Gastroesophageal sphincter (tissue), 4 donors: ENCODE measurements at places on chromosomes 2 and 18.

DNA sequence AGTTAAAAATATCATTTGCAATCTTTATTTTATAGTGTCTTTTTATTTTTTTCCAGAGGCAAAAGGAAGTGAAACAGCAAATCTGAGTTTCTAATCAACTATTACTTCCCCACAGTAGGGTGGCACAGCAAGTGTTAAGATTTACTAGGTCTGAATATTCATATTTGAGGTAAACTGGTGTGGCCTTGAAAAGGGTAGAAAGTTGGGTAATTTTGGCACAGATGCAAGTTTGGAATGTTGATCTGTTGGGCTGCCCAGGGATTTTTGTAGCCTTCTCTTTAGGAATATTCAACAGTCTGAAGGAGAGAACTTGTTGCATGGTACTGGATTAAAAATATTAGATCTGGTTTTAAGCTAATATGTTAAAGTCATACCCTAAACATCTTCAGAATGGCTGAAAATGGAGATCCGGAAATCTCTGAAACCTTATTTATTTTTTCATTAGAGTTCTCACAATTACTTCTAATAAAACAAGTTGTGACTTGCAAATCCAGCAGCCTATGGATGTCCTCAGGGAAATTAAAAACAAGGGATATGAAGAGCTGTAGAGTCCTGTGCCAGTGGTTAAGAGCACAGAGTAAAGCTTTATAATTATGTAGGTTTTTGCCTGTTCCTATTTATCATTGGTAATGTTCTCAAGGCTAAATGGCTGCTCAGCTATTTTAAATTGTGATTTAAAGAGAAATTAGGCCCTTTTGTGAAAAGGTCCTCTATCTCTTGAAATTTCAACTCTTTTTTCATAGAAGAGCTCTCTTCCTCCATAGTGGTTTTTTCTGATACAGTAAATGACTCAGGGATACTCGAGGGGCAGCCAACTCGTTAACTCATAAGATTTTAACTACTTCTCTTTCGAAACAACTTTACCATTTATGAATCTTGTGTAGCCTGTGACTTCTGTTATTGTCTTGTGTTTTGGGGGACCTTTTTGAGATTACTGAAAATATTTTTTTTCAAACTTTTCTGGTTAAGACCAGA is 11.0 kb downstream of the TANK start:
- no peak overlapping the region for H3K4me3 ChIP-seq
- ATAC-seq, result no peak
- no peaks in the 10 kb centered on the region for H3K36me3 ChIP-seq
- peaks cover 32% of the 10 kb centered on the region for H3K4me1 ChIP-seq
- H3K27ac ChIP-seq, result no peak overlapping the region

DNA sequence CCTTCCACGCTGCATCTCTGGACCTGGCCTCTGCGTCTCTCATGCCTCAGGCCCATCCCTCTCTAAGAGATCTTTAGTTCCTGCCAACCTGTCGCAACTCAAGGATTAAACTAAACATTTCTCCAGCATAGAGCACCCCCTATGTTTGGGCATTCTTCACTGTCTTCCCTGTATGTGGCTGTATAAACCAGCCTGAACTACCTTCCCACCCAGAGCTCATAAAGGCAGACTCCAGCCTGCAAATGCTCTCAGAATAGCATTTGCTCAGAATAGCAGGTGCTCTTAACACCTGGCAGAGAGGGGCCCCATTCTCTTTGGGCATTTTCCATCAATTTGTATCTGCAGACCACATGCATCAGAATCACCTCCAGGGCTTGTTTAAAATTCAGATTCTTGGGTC is 83.4 kb downstream of the EHD3 start:
- no peak overlapping the region for H3K27ac ChIP-seq
- peaks cover 17% of the 10 kb centered on the region for H3K4me1 ChIP-seq
- ATAC-seq, result no peak
- no peak overlapping the region for H3K4me3 ChIP-seq
- no peaks in the 10 kb centered on the region for H3K27me3 ChIP-seq

DNA sequence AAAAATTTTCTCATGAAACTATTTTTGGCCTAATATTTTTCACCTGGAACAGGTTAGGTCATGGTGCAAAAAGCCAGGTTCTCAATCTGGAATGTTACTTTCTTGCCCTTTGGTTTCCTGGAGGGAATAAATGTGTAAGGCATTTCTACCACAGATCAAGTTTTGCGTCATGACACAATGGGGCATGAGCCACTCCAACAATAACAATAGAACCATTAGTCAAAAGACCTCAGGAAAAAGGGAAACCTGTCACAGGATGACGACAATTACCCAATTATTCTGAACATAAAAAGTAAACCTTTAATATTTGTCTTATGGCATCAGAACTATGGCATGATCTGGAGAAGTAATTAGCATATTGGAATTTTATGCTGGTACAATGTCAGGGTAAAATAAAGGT is 88.2 kb upstream of the HNRNPA3 start:
- H3K27ac ChIP-seq, result no peak overlapping the region
- no peaks in the 10 kb centered on the region for H3K4me1 ChIP-seq
- H3K36me3 ChIP-seq, result no peaks in the 10 kb centered on the region
- H3K4me3 ChIP-seq, result no peak overlapping the region
- no peak for ATAC-seq

DNA sequence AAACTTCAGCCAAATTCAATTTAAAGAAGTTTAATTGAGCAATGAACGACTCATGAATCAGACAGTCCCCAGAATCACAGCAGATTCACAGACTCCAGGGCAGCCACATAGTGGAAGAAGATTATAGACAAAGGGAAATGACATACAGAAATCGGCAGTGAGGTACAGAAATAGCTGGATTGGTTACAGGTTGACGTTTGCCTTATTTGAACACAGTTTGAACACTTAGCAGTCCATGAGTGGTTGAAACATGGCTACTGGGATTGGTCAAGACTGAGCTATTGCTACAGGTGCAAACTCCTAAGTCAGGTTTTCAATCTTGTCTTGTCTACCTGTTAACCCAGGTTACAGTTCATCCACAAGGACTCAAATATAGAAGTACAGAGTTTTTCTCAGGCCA is 169.6 kb downstream of the DLGAP1 start:
- H3K27me3 ChIP-seq, result no peaks in the 10 kb centered on the region
- no peak overlapping the region for H3K27ac ChIP-seq
- H3K36me3 ChIP-seq, result no peaks in the 10 kb centered on the region
- H3K4me3 ChIP-seq, result no peak overlapping the region
- H3K4me1 ChIP-seq, result no peaks in the 10 kb centered on the region

- ATAC-seq, result no peak
- H3K27ac ChIP-seq, result no peak overlapping the region
- H3K27me3 ChIP-seq, result peaks cover 54% of the 10 kb centered on the region
- H3K4me3 ChIP-seq, result no peak overlapping the region
- H3K36me3 ChIP-seq, result no peaks in the 10 kb centered on the region
- H3K4me1 ChIP-seq, result peaks cover 21% of the 10 kb centered on the region
Observed at GRCh38 chr2:26564121-26564644, 77.0 kb downstream of the CIB4 start.
